SJCRH30 (cell line): ENCODE measurements at places on chromosomes 2 and 18.

DNA sequence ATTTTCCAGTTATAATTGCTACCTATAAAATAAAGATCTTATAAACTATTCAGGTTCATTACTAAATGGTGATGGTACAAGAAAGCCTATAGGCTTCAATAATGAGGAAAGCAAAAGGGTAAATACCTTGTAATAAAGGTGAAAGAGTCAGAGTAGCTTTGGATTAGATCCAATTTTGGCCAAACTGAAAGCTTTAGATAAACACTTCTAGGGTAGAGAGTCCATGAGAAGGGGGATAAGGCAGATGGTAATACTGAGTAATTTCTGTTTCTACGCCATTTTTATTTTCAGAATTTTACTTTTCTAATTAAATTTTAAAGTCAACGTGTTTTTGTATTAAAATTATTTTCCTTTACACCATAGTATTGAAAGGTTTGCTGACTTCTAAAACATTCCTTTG lies 9.4 kb downstream of the CASP8 start:
- no peak for DNase-seq

DNA sequence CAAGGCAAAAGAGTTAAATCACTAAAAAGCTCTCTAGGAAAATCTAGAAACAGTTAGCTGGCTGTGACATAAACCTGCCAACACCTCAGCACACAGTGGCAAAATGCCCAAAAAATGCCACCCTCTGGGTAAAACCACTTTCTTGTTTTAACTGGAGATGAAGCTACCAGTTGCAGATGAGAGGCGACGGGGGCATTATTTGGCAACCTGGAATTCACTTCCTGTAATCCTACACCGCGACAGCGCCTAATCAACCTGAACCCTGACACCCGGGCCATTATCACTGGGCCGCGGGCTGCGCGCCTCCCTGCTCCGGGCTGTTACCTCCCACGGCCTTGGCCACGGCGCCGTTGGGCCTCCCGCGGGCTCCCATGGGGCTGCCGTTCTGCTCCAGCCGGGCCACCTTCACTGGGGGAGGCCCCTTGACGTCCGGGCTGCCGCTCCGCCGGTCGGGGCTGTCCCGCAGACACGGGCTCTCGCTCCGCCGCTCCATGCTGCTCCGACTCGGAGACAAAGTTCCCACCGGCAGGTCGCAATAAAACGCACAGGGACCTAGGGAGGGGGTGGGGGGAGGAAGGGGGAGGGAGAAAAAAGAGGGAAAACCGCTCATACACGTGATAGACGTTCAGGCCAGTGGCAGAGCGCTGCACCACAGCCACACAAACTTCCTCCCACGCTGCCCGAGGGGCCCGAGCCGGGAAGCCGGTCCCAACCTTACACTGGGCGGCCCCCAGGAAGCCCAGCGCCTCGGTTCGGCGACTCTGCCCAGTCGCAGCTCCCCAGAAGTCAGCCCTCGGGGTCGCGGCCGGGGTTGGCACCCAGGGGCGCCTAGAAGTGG lies 2.0 kb downstream of the SATB2 start:
- DNase-seq: peak; percentile 36

DNA sequence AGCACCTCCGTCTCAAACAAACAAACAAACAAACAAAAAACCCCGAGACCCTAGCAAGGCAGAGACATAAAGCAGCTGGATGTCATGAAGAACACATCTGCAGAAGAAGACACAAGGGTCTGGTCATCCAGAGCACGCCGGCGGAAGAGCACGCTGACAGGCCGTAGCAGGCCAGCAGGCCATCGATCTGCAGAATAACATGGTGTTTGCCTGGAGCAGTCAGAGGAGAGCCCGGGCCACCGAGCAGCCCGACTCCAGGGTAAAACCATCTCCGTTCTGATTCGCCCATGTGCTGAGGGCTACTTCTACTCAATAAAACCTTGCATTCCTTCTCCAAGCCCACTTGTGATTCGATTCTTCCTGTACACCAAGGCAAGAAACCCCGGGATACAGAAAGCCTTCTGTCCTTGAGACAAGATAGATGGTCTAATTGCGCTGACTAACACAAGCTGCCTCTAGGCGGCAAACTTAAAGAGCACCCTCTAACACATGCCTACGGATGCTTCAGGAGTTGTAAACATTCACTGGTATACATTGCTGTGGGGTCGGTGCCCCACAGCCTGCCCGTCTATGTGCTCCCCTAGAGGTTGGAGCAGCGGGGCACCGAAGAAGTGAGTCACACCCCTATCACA lies 549.8 kb upstream of the NRXN1 start:
- no peak for DNase-seq

DNA sequence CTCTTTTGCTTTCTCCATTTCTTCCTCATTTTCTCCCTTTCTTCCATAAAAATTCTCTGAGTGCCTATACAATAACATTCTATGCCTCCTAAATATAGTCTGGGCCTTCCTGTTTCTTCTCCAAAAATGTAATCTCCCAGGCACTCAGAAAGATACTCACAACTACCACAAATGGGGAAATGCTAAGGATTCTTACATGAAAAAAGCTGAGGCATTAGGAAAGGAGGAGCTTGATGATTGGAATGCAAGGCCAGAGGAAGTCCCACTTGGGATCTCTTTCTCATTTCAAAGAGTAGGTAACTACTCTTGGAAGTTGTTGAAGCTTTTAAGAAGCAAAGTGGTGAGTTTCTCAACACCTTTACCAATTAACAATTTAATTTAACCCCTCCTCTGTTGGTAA lies 3.4 kb downstream of the VSNL1 start:
- no peak for DNase-seq

DNA sequence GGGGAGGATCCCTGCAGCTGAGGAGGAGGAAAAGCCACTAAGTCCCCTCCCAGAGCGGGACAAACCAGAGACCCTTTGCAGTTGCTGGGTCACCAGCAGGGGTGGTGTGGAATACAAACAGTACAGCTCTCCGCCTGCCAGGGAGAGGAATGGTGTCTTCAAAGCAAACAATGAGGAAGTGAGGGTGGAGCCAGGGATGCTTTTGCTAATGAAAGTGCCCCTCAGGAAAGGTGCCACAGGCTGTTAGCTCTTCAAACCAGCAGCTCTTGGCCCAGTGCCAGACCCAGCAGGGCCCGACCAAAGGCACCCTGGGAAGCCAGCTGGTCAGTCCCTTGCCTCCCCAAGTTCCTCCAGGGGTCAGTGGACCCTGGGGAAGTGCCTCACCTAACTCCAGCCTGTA lies 102.8 kb downstream of the HIBCH start:
- DNase-seq: peak; percentile 81

GRCh38 chr2:159090514-159091201 lies 122.2 kb downstream of the TANC1 start:
- DNase-seq: no peak

DNA sequence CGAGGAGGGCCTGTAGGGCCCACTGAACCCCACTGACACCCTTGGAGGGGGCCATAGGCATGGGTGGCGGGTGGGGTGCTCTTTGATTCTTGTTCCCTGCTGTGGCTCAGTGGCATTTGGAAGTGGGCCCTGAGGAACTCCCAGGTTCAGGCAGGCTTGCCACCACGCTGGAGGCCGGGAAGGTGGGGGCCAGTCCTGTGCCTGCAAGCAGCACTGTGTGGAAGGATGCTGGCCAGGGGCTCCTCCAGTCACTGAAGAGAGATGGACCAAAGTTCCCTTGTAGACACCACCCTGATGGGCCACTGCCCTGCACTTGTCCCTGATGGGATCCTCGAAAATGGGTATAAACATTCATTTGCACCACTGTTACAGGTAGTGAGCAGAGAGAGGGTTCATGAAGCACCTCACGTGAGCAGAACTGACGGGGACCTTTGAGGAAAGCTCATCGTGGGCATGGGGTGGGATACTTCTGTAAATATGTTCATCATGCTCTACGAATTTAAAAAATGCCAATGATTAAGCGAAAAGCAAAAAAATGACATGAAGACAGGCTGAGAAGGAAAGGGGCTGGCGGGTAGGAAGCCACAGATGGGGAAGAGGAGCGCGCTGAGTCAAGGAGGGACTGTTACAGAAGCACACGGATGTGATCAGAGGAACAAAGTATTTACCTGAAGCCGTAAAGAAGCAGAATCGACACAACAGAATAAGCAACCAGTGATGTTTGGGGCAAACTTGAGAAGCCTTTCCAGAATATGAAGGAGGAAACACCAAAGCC lies 45.2 kb upstream of the ASB1 start:
- no peak for DNase-seq

- no peak for DNase-seq
These were observed 8.3 kb downstream of the TCF4 start for GRCh38 chr18:55579501-55580270.

DNA sequence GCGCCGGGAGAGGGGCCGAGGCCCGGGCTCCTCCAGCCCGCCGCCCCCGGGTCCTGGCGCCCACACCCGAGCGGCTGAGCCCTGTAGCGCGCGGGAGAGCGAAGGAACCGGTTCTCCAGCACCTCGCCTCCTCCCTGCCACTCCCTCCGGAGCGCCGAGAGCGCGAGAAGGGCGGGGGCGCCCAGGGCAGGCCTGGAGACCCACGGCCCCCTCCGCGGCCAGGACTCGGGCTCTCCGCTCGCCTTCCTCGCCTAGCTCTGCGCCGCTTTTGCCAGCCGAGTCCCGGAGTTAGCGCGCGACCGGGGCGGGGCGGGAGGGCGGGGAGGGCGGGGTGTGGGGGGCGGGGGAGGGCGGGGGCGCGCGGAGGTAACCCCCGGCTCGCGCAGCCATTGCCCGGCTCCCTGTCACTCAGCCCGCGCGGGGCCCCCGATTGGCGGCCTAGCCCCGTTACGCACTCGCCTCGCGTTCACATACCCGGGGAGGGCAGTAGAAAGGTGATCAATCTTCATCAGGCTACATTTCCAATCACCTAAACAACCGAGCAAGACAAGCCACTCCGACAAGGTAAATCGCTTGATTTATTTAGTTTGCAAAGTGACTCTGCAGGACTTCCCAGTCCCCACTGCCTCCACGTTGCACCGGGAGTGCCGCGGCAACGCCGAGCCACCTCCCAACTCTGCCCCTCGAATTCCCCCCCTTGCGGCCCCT lies at the start of gene OTX1:
Gene OTX1 (plus strand): TSS at position 497 of the 708 bp plus-strand sequence. CDS start 2,161 bp downstream, outside the sequence.
- peak; percentile 87 for DNase-seq

- peak; percentile 28 for DNase-seq
These were observed 946 bp upstream of the AGAP1 start for GRCh38 chr2:235492850-235493344.

- no peak for DNase-seq
These were observed 458.0 kb upstream of the HS6ST1 start for GRCh38 chr2:128776461-128777195.

- DNase-seq: no peak
These were observed 266.3 kb downstream of the MEIS1 start for GRCh38 chr2:66701251-66701650.

GRCh38 chr2:138036522-138036921 lies 72.2 kb downstream of the HNMT start:
- no peak for DNase-seq

DNA sequence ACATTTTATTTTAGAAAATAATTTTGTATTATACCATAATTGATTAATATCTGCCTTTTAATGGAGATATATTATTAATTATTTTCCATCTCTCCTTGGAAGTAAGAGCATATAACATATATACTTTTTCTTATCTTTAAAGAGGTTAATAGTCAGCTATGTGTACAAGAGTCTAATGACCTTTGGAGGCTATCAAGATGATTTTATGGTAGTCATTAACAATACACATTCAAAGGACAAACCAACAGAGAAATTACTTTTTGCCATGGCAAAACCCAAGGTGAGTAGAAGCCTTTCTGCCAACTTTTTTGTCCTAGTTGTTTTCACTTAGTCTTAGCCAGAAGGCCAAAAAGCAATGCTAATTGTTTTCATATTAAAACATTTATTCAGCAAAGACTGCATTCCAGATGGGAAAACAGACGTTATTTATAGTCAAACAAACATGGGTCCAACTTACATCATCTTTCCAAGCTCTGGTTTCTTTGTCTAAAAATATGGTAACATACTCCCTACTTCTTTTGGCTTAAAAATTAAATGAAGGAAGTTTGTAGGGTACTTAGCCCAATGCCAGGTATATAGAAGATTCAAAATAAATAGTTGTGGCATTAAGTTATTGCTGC lies 9.6 kb upstream of the DYNC2LI1 start:
- DNase-seq: no peak

DNA sequence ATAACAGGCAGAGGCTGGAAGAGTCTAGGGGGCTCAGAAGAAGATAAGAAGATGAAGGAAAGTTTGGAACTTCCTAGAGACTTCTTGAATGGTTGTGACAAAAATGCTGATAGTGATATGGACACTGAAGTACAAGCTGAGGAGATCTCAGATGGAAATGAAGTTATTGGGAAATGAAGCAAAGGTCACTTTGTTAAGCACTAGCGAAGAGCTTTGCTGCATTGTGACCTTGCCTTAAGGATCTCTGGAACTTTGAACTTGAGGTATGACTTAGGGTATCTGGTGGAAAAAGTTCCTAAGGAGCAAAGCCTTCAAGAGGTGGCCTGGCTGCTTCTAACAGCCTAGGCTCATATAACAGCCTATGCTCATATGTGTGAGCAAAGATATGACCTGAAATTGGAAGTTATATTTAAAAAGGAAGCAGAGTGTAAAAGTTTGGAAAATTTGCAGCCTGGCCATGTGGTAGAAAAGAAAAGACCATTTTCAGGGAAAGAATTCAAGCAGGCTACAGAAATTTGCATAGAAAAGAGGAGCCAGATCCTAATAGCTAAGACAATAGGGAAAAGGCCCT lies 91.3 kb downstream of the L3MBTL4 start:
- DNase-seq: no peak

- no peak for DNase-seq
These were observed 327.6 kb upstream of the CYP26B1 start for GRCh38 chr2:72475246-72475645.

DNA sequence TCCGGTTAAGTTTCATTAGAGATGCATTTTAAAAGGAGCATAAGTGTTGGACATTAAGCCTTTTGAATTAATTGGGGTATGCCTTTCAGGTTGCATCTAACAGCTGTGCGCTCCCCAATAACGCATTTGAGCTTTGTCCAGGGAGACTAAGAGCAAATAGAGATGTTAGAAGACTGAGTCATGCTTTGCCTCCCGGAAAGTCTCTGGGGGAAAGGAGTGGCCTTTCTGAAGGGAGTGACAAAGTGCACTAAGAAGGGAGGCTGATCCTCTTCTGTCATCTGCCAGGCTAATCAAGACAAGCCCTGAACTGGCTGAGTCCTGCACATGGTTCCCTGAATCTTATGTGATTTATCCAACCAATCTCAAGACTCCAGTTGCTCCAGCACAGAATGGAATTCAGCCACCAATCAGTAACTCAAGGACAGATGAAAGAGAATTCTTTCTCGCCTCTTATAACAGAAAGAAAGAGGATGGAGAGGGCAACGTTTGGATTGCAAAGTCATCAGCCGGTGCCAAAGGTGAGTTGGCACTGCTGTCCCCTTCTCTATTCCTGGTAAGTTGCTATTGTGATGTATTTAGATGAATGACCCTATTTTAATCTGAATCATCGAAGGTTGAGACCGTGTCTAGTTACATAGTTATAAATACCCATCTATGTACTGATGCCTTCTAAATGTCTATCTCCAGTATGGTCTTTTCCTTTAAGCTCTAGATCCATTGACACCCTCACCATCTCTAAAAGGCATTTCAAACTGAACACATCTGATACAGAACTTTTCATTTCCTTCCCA lies 12.1 kb downstream of the TTL start:
- DNase-seq: peak; percentile 21

DNA sequence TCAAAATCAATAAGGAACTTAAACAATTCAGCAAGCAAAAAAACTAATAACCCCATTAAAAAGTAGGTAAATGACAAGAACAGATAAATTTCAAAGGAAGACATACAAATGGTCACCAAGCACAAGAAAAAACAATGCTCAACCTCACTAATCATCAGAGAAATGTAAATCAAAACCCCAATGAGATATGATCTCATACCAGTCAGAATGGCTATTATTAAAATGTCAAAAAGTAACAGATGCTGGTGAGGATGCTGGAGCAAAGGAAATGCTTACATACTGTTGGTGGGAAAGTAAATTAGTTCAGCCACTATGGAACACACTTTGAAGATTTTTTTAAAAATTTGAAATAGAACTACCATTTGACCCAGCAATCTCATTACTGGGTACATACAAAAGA lies 538.0 kb downstream of the TMX3 start:
- DNase-seq: no peak
